ENCODE measurements at places on chromosomes 12 and 14.

DNA sequence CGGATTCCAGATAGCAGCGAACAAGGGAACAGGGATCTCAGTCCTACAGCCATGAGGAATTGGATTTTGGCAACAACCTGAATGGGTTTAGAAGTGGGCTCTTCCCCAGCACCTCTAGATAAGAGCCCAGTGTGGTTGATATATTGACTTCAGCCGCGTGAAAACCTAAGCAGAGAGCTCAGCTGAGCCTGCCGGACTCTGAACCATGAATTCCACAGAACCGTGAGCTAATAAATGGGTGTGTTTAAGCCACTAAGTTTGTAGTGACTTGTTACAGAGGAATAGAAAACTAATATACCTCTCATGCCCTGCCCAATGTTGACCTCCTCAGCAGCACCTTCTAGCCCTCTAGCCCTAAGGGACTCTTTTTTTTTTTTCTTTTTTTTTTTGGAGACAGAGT, 32.4 kb upstream of the TMED10 start:
- no peak for DNase-seq

DNA sequence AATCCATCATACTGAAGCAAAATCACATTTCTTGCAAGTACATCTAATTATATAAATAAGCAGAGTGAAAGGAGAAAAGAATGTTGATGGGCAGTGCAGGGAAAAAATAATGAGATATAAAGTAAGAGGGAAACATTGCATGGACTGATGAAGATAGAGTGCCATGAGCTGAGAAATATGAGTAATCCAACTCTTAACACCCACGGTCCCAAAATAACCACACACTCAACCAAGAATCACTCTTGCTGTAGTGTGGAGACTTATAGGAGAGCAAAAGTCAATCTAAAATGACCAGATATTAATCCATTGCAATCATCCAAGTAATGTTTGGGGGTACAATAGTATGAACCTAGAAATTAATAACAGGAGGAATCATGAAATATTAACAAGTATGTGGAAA, 40.2 kb downstream of the MYF5 start:
- no peak for DNase-seq

GRCh38 chr12:88945051-88945732, 364.9 kb upstream of the KITLG start:
- DNase-seq, result no peak

GRCh38 chr12:74317078-74317601, 220.5 kb upstream of the ATXN7L3B start:
- no peak for DNase-seq

GRCh38 chr14:63147018-63147417, 57.2 kb upstream of the RHOJ start:
- no peak for DNase-seq

DNA sequence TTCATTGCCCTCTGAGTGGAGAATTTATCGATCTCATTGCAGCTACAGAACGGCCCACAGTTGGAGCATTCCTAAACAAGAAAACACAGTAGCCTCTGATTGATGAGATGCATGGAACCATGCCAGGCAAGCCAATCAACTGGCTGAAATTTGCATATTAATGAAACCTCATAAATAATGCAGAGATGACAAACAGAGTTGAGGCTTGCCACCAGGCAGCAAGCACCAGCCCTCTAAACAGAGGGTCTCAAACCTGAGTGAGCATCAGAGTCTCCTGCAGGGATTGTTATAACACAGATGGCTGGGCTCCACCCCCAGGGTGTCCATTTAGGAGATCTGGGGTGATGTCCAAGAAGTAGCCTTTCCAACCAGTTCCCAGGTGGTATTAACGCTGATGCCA, 60.9 kb upstream of the CMKLR1 start:
- DNase-seq, result no peak

- peak; percentile 28 for DNase-seq
Measured at GRCh38 chr14:95164506-95164905, 7.2 kb upstream of the DICER1 start.

- no peak for DNase-seq
Measured at GRCh38 chr12:114666746-114667668, 17.0 kb downstream of the TBX3 start.

DNA sequence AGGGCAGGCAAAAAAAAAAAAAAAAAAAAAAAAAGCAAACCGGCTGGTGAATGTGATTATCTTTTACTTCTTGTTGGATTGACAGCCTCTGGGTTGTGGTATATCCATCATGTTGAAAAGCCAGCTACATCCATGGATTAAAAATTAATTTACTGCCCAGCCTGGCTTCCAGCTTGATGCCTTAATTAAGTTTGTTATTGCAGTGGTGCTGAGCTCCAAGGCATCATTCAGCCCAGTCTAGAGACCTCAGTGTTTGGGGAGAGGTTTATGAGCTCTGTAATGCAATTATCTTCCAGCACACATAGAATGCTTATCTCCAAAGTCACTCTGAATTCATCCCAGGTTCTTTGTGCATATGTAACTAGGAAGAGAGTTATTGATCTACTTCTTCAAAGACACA, 114.8 kb downstream of the RIMBP2 start:
- no peak for DNase-seq

GRCh38 chr12:128702371-128702770, 121.4 kb downstream of the SLC15A4 start:
- DNase-seq, result no peak

- peak; percentile 74 for DNase-seq
Measured at GRCh38 chr14:50524060-50524459, 8.3 kb downstream of the MAP4K5 start.
